Stimulated activated CD4-positive, alpha-beta T cell treated with anti-CD3 and anti-CD28 coated beads, Interleukin-15, amount 100 ng/mL, for 48 hours (primary cell): ENCODE measurements at places on chromosomes 3 and 15.

- DNase-seq = no peak
Measured at GRCh38 chr15:60752973-60753720, 274.2 kb upstream of the ICE2 start.

DNA sequence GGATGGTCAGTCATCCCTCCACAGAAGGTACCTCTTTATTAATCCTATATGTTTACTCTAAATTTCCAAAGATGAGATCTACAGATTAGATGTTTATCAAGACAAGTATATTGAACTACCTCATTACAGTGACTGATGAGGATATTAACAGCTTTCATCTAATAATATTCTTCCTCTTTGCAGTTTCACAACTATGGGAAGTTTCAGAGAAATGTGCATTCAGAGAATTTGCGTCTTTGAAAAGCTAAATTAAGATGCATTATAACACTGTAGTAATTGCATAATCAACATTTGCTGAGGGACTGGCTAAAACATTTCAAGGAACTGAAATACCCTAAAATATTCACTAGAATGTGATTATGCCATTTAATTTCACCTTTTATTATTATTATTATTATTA is 46.7 kb downstream of the MCF2L2 start:
- DNase-seq = no peak

DNA sequence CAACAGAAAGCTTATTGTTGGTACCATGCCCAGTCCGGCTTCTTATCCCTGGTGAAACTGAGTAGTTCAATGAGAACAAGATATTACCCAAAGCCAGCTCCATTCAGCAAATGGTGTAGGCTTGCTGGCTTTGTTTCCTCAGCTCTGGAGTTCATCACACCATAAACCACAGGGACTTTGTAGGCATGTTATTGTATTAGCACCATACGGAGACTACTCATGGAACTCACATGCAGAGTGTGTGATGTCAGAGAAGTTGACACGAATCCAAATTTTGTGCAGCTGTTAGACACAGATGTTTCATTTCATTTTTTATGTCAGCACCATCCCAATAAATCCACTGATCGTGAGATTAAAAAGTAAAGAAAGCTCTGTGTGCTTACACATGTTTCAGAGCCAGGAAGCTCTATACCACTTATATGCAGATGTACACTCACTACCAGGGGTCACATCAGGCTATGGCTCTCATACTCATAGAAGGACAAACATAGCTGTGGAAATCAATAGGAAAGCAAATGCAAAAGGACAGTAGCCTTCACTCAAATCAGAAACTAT is 63.4 kb upstream of the LEKR1 start:
- DNase-seq = no peak

- no peak for DNase-seq
Measured at GRCh38 chr15:93196135-93196670, 107.2 kb upstream of the RGMA start.

GRCh38 chr15:35062738-35063099 is 22.4 kb downstream of the NANOGP8 start:
- no peak for DNase-seq

GRCh38 chr15:74272812-74273211 is 36.7 kb downstream of the CCDC33 start:
- no peak for DNase-seq

GRCh38 chr3:9955067-9955502 is 2.9 kb upstream of the PRRT3 start:
- DNase-seq = no peak

DNA sequence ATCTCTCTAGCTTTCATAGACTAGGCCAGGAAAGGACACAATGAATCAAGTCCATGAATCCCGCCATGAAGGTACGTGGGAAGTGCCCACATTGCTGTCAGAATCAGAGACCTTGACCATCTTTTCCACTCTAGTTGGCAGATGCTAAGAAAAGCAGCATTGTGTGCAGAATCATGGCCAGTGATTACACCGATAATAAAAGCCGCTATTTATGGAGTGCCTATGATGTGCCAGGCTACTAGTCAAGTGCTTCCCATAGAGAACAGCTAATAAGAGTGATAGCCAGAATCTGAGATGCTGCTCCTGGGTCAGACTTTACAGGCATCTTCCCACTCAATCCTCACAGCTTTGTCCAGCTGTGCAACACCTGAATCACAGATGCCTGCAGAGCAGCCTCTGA is 13.2 kb upstream of the RPL32 start:
- no peak for DNase-seq

- DNase-seq = no peak
Measured at GRCh38 chr3:28042707-28043106, 198.7 kb upstream of the CMC1 start.

- DNase-seq = no peak
Measured at GRCh38 chr3:197381371-197381770, 83.0 kb upstream of the DLG1 start.

DNA sequence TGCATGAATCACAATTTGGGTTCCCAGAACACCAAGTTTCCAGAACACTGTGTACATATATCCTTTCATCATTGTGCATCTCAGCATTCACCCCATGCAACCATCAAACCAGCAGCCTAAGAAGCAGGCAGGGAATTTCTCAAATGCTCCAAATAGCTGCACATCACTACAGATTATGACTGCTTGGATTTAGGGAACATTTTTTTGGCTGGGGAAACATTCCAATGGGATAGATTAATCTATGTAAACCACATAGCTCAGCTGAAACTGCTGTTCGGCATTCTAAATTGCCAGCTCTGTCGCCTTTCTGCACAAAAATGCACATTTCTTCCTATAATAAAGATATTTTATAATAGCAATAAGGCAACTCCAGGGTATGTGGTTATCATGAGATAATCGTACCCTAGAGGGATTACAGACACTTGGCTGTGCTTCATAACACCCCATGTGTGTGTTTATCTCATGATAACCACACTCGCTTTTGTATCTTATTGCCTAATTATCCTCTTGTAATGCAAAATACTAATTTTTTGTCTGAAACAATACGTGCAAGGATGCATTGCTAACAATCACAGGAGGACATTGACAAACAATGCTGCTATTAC is 483.7 kb upstream of the DPH6 start:
- DNase-seq = no peak

GRCh38 chr3:30477149-30477921 is 129.1 kb upstream of the TGFBR2 start:
- no peak for DNase-seq

DNA sequence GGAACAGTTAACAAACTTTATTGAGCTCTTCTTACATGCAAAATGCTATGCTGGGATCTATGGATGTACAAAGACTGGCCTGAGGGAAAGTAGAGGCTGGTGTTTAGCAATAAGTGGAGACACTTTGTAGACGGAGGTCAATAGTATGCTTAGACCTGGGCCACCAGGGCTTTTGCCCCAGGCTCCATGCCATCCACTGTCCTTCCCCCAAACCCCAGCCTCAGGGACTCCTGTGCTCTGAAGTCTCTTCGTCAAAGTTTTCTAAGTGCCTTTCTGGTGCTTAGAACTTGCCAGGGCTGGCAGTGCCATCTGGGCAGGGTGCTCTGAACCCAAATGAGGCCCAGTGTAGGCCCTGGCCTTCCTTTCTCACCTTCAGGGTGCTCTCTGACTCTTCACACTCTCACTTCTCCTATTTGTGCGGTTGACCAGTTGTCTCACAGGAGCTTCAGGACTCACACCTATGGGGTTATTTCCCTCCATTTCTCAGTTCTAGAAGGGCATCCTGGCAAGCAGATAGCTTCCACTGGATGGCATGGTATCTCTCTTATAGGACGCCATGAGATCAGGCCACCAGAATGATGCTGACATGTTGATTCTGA is 21.8 kb upstream of the KCNAB1 start:
- no peak for DNase-seq

DNA sequence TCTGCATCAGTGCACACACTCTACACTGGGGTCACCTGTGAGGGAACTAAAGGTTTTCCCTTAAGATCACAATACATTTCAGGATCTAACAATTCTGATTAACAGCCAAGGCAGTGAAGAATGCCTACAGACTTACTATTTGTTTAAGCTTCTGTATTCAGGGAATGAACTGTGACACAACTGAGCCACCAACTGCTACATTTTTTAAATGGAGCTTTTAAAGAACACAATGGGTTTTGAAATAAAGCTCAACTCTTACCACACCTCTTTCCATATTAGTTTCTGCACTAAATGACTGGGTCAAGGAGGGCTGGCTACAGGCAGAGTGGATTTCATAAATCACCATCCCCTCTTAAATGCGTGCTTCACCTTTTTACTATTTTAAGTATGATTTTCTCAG is 100.2 kb downstream of the TMCC1 start:
- no peak for DNase-seq

DNA sequence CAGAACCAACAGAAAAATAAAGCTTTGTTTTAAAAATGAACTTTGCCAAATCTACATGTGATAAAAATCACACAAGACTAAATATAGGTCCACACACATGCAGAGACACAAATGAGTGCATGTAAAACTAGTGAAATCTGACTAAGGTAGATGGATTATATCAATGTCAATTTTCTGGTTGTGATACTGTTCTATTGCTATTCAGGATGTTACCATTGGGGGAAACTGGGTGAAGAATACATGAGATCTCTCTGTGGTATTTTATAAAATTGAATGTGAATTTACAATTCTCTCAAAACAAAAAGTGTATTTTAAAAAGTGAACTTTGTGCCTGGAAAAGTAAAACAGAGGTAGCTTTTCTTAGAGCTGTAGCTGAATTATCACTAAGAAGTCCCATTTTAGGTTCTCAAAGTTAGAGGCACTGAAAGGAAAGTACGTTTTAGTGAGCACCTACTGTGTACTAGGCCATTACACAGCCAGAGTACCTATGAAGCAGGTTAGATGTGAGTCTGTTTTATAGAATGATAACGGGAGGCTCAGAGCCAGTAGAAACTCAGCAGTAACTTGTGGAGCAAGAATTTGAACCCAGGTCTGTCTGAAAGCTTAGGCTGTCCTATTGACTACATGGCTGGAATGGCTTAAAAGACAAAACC is 8.2 kb downstream of the GRAMD2A start:
- DNase-seq = no peak

- no peak for DNase-seq
Measured at GRCh38 chr3:100269410-100270214, 8.8 kb downstream of the TBC1D23 start.

DNA sequence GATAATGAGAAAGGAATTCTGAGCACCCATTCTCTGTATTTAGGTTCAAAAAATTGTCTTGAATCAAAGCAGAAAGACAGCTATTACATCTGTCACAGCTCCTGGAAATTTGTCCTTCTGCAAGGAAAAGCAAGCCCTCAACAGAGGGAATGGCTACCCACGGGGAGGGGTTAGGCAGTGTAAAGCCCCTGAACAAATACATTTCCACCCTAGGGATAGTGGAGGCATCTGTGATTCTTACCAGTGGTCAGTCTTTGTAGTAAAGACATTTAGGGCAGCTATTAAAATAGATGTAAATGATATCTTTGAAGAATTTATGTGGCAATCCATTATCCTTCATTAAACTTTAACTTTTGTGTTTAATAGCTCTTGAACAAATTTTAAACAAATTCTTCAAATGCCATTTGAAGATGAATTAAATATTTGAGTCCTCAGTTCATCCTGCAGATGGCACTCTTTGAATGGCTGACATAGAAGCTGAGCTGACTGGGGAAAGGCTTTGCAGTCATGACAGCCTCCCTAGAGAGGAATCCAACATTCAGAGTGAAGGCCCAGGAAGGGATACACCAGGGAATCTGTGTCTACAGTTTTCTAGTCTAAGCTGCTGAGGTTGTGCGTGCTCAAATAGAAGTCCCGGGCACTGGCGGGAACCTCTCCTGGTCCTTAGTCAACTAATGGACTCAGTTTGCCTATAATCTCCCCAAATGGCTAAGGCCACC is 359.7 kb upstream of the ROPN1 start:
- no peak for DNase-seq

DNA sequence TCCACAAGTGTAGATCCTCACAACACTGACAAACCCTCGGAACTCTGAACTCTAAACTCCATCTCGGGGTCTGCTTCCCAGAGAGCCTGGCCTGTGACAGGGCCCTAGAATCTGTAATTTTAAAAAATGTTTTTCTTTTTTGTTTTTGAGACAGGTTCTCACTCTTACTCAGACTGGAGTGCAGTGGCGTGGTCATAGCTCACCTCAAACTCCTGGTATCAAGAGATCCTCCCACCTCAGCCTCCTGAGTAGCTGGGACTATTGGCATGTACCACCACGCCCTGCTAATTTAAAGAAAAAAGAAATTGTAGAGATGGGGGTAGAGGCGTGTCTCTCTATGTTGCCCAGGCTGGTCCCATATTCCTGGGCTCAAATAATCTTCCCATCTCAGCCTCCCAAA is 26.2 kb downstream of the CRABP1 start:
- no peak for DNase-seq

- DNase-seq = no peak
Measured at GRCh38 chr3:104982130-104982529, 384.6 kb upstream of the ALCAM start.

GRCh38 chr3:70775257-70775656 is 462.8 kb upstream of the MDFIC2 start:
- no peak for DNase-seq

GRCh38 chr3:151275091-151275490 is 3.3 kb downstream of the P2RY14 start:
- no peak for DNase-seq

GRCh38 chr15:67690936-67691335 is 134.4 kb upstream of the SKOR1 start:
- DNase-seq = no peak

DNA sequence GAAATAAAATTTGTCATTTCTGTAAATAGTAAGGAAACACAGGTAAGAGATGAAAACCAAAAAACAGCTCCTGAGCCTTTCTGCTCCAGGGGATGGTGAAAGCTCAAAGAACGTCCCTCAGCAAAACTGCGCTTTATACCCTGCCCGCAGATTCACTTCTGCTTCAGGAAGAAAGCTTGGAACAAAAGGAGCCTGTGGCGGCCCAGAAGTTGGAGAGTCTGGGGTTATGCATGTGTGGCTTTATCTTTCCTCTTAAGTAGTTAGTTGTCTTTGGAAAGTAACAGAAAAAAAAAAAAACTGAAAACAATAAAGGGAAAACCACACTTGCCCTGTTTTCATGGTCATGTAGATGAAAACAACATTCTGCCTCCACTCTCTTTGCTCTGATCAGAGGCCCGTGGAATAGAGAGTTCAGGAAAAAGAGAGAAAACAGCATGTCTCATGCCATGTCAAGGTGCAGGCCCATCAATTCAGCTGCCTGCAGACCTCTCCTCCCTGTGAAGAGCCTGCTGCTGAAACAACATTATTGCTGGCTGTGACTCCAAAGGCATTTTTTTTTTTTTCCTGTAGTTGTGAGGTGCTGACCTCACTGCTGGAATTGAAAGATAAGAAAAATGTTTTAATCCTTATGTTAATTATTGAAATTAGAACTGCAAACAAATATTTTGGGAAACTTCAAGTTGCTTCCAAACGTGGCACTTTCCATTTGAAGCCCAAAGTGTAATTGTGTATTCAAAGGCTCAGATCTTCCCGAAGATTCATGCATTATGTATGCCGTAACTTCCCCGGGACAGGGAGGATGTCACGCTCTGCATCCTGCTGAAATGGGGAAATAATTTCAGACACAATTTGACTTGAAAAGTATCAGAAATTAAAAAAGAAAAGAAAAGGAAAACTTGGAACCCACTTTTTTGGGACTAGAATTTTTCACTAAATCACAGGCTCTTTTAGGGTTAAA is 108.4 kb upstream of the ZNF385D start:
- DNase-seq = no peak
